ENCODE measurements at places on chromosomes 5 and 9.

DNA sequence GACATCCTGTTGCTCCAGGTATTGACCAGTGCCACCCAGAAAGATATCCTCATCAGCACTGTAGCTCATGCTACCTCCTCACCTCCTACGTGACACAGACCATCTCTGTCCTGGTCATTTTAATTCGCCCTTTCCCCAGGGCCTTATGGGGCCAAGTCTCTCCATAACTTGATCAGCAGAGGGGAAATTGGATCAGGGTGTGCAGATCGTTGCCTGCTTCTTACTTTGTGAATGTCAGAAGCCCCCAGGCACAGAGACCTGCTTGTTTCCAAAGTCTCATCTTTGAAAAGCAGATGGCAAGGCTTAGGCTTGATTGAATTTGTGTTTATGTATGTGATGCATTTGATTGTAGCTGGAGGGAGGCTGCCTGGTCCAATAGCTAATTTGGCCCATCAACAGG, 8.8 kb upstream of the DBH start:
- no peak for DNase-seq

- DNase-seq, result no peak
Observed at GRCh38 chr5:66255714-66256113, 111.6 kb downstream of the SREK1 start.

GRCh38 chr5:163908253-163908652, 402.8 kb downstream of the MAT2B start:
- no peak for DNase-seq

GRCh38 chr9:21381448-21382339, 3.5 kb downstream of the IFNA2 start:
- DNase-seq, result no peak

- no peak for DNase-seq
Observed at GRCh38 chr5:151234476-151235238, 10.8 kb upstream of the CCDC69 start.

DNA sequence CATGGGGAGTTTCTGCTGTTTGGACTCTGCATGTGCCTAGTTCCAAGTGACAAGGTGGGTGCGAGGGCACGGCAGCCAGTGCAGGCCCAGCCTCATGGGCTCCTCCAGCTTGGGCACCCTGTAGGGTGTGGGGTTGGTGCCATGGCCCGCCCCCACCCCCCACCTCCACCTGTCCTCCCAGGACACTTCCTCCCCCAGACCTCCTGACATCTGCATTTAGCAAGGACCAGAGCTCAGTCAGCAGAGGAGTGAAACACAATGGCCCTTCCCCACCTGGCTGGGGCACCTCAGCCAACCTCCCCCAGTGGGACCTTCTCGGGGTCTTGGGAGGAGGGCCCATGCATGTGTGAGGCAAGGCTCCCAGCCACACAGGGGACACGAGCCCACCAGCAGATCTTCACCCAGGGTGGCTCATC, 1.9 kb upstream of the NKD2 start:
- no peak for DNase-seq

DNA sequence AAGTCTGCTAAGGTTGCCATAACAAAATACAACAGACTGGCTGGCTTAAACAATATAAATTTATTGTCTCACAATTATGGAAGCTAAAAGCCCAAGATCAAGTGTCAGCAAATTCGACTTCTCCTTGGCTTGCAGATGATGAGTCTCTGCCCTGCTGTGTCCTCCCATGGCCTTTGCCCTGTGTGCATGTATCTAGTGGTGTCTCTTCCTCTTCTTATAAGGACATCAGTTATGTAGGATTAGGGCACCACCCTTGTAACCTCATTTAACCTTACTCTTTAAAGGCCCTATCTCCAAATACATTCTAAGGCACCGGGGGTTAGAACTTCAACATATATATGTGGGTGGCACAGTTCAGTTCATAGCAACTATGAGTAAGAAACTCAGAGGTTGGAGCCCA, 157.9 kb upstream of the RASA1 start:
- DNase-seq, result no peak

GRCh38 chr5:11146171-11146570, 385.1 kb upstream of the DAP start:
- no peak for DNase-seq

DNA sequence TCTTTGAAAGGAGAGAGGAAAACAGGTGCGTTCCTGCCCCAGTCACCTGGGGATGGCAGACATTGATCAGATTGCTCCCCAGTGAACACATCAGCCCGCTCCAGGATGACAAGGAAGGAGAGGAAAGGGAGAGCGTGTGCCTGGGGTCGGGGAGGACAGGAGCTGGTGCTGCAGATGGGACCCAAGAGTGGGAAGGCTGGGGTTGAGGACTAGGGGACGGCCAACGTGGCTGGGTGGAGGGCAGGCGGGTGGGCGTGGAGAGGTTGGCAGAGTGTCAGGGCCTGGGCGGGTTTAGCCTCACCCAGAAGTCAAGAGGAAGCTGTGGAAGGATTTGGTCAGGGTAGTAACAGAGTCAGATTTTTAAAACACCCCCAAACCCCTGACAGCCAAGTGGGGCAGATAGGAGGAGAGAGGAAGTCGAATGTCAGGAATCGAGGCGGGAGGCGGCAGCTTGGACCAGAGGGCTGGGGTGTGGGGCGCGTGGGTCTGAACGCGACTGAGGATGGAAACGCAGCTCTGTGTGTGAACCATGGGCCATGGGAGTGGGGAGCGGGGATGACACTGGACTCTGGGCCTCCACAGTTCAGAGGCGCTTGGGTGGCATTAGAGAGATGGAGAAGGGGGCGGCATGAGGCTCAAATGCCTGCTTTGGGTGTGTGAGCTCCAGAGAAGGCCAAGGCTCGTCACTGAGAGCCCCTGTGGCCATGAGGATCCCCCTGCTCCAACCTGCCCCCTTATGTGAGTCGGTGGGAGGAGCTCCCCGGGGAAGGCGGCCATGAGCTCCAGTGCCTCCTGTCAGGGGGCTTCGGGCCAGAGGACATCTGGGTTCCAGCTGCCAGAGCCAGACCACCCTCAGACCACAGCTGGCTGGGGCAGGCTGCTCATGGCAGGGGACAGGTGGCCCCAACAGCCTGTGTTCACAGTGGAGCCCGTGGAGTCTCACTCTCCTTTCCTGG, 24.6 kb downstream of the LAMC3 start:
- DNase-seq, result no peak

- DNase-seq, result no peak
Observed at GRCh38 chr5:141042555-141042954, 8.6 kb upstream of the PCDHB1 start.

DNA sequence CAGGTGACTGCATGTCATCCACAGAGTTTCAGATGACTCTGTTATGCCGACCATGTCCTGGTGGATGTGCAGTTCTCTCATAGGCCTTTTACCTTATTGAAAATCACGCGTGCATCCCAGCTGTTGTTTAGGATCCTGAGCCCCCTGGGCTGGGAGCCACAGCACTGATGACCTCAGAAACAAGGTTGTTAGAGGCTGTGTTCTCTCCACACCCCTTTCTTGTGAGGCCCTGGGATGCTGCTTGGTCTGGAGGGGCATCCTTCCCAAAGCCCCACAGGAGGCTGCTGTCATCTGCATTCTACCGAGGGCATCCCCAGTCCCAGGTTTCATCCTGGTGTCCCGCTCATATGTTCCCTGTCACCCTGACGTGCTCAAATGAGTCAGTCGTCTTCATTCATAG, 76.5 kb upstream of the IRX4 start:
- no peak for DNase-seq

DNA sequence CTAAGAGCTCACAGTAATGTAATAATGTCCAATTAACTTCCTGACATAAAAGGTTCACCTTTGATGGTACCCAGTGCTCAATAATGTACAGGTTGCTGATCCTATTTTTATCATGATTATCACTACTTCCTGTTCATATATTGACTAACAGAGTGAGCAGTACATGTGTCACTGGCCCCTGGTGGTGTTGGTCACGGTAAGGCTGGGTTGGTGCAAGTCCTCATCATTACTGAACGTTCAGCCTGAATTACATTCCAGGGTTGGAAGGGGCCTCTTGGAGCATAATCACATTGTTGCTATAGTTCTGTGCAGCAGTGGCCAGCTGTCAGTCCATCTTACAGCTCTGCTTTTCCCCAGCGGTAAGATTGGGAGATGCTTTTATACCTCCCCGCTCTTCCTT, 24.2 kb upstream of the CKMT2 start:
- no peak for DNase-seq

GRCh38 chr9:114889802-114890224, 40.6 kb downstream of the TNFSF8 start:
- DNase-seq, result no peak

GRCh38 chr9:105757496-105758251, 63.3 kb downstream of the TMEM38B start:
- no peak for DNase-seq

DNA sequence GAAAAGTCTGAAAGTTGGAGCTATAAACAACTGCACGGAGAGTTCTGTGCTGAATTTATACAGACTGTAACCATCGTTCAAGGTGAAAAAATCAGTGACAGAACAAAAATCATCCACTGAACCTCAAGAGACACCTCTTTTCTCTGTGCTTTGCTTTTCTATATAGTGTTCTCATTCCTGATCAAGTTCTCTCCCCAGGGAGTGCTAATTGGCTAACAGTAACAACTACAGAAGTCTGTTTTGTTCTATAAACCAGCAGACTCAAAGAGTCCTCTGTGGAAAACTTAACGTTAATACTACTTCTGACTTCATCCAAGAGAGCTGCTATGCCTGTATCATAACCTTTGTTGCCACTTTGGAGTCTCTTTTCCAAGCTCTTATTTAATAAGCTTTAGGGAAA, 1388.3 kb upstream of the C9orf72 start:
- no peak for DNase-seq

DNA sequence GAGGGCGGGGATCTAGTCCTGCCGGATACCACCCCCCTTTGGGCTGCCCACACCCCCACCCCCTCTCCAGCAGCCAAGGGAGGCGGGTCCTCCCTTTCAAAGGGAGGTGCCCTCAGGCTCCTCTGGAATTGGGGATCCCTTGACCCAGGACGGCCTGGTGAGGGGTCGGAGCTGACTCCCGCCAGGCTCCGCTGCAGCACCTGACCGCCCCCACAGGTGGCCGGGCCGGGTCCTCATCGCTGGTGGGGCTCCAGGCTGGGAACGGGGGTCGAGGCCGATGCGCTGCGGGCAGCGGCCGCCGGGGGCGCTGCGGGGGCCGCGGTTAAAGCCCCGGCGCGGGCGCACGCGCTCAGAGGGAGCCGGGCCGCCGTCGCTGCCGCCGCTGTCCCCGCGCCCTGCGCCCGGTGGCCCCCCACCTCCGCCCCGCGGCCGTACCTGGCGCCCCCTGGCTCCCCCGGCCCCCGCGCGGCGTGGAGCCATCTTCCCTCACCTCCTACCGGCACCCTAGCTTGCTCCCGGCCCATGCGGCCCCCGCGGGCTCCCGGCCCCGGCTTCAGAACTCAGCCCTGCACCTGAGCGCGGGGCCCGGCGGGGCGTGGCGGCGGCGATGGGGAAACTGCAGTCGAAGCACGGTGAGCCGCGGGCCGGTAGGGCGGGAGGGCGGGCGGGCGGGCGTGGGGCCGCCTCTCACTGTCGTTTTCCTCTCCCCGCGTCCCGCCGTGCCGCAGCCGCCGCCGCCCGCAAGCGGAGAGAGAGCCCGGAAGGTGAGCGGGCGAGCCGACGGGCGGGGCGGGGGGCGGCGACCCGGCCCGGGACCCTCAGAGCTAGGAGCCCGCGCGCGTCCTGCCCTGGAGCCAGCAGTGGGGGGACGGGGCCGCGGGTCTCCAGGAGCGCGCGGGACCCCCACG, at the start of gene NKD2:
Gene NKD2, plus strand, starts transcription at position 352 of the 908 bp plus-strand sequence. Its CDS starts 256 bp downstream, at position 608.
- DNase-seq, result no peak

DNA sequence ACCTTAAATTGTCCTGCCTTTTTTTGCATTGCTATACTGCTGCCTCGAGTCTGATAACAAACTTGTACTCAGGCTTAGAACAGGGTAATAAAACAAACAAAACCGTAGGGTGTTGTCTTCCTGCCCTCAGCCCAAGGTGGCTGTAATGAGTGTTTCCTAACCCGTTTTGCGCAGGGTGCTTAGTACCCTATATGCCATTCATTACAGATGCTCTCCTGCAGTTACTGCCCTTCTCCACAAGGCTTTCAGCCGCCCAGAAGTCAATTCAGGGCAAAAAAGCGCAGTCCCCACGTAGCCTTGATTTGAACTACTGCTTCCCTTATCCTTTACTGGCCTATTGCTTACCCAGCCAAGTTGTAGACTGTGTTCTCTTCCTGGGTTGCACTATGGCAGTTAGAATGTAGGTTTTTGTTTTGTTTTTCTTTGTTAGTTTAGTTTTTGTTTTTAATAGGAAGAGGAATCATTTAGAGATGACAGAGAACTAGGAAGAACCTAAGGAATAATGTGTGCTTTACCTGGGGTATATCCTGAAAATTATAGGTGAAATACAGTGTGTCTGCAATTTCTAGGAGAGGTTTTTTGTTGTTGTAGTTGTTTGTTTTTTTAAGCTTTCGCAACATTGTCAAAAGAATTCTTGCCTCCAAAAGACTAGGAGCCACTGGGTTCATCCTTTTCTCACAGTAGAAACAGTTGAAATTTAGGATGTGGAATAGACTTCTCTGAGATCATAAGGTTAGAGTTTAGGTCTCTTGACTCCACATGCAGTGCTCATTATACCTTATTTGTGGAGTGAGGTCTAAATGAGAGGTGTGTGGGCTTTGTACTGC, 1.3 kb downstream of the HMGXB3 start:
- peak; percentile 48 for DNase-seq

DNA sequence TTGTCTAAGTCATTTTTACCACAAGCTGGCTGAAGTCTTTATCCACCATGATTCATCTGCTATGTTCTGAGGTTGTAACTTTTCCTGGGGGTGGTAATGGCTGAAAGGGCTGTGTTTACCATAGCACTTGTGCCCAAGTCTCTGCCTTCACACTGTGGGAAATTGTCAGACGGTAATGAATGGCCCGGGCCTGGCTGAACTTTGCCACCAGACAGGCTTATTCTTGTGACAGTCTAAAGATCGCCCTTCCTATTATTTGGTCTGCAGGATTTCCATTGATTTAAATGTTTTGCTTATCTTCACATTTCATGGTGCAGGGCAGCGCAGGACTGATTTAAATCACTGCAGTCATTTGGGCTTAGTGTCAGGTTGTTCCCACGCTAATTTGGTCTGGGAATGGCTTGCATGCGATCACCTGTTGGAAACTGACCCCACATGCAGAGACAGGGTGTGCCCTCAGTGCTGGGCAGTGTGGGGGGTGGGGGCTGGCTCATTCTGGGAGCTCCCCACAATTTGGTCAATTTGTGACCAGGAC, 109.3 kb upstream of the ICE1 start:
- DNase-seq, result no peak

DNA sequence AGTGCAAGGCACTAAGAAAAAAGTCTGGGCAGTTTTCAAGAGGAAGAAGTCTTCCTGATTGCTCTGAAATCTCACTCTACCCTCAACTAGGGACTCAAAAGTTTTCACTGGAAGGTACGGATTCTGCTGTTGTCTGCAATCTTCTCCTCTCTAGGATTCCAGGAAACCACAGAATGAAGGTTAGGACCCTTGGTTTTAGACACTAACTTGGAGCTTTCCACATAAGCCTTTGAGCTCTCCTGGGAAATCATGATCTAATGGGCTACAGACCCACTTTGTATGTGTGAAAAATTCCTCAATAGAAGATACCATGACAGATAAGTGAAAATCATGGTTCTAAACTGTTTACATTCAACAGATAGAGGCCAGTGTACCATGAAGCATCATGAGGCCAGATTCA, 265.1 kb downstream of the PSAT1 start:
- no peak for DNase-seq

All from amniotic stem cell (primary cell).